ENCODE measurements at places on chromosomes 3 and 15.

- DNase-seq = no peak
These were observed 19.9 kb downstream of the KPNA4 start for GRCh38 chr3:160545504-160545871.

DNA sequence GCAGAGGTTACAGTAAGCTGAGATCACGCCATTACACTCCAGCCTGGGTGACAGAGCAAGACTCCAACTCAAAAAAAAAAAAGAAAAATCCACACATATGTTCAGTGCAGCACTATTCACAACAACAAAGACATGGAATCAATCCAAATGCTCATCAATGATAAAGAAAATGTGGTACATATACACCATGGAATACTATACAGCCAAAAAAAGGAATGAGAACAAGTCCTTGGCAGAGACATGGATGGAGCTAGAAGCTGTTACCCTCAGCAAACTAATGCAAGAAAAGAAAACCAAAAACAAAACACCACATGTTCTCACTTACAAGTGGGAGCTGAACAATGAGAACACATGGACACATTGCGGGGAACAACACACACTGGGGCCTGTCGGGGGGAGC, 25.5 kb downstream of the PYGO1 start:
- DNase-seq = no peak

- no peak for DNase-seq
These were observed 376.6 kb upstream of the CBLB start for GRCh38 chr3:106245400-106245799.

DNA sequence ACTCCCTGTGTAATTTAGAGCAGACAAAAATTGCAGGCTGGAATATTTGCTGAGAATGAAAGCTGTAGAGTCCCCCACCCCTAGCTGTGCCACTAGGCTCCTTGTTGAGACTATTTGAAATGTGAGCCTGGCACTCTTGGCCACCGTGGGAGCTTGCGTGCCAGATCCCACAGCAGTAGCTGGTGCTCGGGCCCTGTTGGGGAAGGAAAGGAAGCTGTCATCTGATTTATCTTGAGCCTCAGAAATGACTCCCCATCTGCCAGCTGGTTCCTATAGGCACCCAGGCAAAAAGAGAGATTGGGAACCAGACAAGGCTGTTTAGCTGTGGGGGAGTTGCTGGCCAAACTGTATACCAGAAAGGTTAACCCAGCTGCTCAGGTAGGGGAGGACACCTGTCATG, 23.4 kb upstream of the CLEC3B start:
- no peak for DNase-seq
